ENCODE measurements at places on chromosomes 3 and 15.

GRCh38 chr15:48470096-48470495, 138.9 kb downstream of the DUT start:
- DNase-seq = no peak

- DNase-seq = no peak
Measured at GRCh38 chr15:65660927-65661326, 39.2 kb downstream of the SLC24A1 start.

- peak; percentile 44 for DNase-seq
Measured at GRCh38 chr3:28940530-28940929, 340.3 kb upstream of the RBMS3 start.

- DNase-seq = no peak
Measured at GRCh38 chr3:161691677-161692076, 195.1 kb downstream of the OTOL1 start.
